ENCODE measurements at places on chromosomes 12 and 14. TPM values are rescaled to one million over a fixed set of nuclear protein-coding genes. Genes with fewer than 3 reads are reported as not detected.

The ABHD12B gene
- total RNA-seq: not detected

The KRT83 gene
- not detected for total RNA-seq

The TC2N gene
- total RNA-seq: 0.29 TPM

The KRT4 gene
- total RNA-seq: not detected

The E2F7 gene
- total RNA-seq: 16.5 TPM

The ENDOU gene
- not detected for total RNA-seq

The KCNJ8 gene
- 9.1 TPM for total RNA-seq

The GUCY2C gene
- total RNA-seq: not detected

The AQP2 gene
- total RNA-seq: not detected

The SRSF9 gene
- total RNA-seq: 107 TPM

The CBLN3 gene
- 3.5 TPM for total RNA-seq

The HVCN1 gene
- 2.9 TPM for total RNA-seq

The SLC6A15 gene
- total RNA-seq: under 0.01 TPM

The SLC4A8 gene
- 2.9 TPM for total RNA-seq

The MANSC4 gene
- not detected for total RNA-seq

The TMEM119 gene
- total RNA-seq: 362 TPM

The GLI1 gene
- 0.29 TPM for total RNA-seq

The LRRIQ1 gene
- not detected for total RNA-seq

The GPX2 gene
- total RNA-seq: not detected

The MYF5 gene
- total RNA-seq: not detected

The SLCO1A2 gene
- not detected for total RNA-seq

The BCL2L14 gene
- total RNA-seq: not detected

The PLA2G1B gene
- total RNA-seq: not detected

The ASB2 gene
- total RNA-seq: 1.1 TPM

The STRAP gene
- 67.8 TPM for total RNA-seq

The TAS2R43 gene
- not detected for total RNA-seq

The TSHR gene
- not detected for total RNA-seq

The KCNMB4 gene
- under 0.01 TPM for total RNA-seq
